ENCODE measurements at places on chromosomes 4 and X.

GRCh38 chr4:112277220-112277619 is 8.5 kb downstream of the TIFA start:
- no peak for DNase-seq

GRCh38 chr4:101792056-101792590 is 1.6 kb downstream of the BANK1 start:
- no peak for DNase-seq

DNA sequence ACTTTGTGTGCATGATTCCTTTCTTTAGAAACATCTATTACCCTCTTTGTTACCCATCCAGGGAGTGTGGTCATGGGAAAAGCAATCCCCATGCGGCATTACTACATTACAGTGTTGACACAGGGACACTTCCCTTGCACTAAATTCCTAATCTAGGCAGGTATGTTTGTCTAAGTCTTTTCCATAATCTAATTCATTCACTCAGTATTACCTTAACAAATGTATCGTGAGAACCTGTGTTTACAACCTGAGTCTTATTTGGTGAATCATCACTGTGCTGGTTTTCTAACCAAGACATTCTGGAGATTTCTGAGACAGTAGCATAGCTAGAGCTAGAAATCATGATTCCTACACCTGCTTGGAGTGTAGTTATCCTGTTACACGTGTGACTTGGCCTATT is 326.8 kb downstream of the BMPR1B start:
- DNase-seq, result no peak

GRCh38 chrX:107725761-107726555 is 49.6 kb downstream of the TSC22D3 start:
- DNase-seq, result no peak

DNA sequence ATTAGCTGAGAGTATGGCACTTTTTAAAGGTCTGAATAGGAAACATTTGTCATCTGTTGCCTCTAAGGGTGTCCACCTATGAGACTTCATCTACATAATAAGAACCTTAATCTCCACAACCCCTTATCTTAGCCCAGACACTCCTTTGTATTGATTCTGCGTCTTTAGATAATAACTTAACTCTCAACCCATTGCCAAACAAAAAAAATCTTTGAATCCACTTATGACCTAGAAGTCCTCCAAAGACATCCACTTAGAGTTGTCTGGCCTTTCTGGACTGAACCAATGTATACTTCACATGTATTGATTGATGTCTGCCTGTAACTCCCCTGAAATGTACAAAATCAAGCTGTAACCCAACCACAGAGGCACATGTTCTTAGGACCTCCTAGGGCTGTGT is 66.0 kb upstream of the CHRNA9 start:
- no peak for DNase-seq

- no peak for DNase-seq
These were observed 61.5 kb downstream of the SORCS2 start for GRCh38 chr4:7253837-7254236.

- no peak for DNase-seq
These were observed 150.3 kb downstream of the MSL3 start for GRCh38 chrX:11908371-11908770.

GRCh38 chrX:45711231-45711630 is 510.6 kb upstream of the DIPK2B start:
- no peak for DNase-seq

- no peak for DNase-seq
These were observed 4.0 kb upstream of the HSPA4L start for GRCh38 chr4:127778102-127778501.

DNA sequence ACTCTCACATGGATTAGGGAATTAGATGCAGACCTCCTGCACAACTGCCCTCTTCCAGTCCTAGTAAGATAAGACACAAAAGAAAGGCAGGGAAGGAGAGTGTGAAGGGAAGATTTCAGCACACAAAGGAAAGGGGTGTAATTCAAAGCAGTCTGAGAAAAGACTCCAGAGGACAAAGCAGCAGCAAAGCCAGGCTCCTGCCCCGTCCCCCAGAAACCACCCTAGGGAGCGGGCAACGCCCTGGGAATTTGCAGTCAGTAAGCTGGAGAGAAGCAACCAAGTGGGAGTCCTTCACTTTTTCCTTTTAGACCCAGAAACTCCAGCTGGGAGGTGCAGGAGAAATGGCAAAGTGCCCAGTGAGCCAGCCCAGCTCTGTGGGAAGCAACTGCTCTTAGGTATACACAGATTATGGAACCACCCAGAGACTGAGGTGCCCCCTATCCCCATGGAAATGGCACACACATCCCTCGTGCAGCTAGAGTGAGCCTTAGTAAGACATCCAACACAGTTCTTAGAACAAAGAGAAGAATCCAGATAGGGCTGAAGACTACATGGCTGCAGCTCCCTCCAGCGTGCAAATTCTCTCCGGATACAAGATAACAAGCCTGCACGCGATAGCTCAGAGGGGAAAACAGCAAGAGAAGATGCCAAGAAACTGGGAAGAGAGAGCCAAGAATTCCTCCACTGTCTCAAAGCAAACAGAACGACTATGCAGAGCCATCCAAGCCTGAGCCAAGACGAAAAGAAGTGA is 26.5 kb upstream of the IRAK1 start:
- DNase-seq, result peak; percentile 15

GRCh38 chr4:26762650-26763049 is 98.0 kb upstream of the STIM2 start:
- no peak for DNase-seq

GRCh38 chr4:16337936-16338335 is 111.7 kb upstream of the TAPT1 start:
- no peak for DNase-seq

DNA sequence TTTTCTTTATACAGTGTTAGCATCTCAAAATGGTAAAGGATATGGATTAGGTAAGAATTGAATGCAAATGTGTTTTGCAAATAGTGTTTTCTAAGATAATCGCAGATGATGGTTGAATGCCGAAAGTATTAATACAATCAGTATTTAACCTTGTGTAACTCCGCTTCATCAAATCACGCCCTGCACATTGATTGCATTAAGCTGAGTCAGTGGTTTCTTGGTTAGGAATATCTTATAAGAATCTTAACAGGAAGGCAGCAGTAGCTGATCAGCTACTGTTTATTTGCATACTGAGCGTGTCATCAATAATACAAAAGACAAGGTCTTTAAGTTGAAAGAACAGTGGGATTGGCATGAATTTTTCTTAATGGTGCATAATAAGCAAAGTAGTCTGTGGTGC is 545.4 kb downstream of the RPA4 start:
- DNase-seq, result no peak

GRCh38 chr4:17794730-17795129 is 13.3 kb upstream of the FAM184B start:
- DNase-seq, result no peak

DNA sequence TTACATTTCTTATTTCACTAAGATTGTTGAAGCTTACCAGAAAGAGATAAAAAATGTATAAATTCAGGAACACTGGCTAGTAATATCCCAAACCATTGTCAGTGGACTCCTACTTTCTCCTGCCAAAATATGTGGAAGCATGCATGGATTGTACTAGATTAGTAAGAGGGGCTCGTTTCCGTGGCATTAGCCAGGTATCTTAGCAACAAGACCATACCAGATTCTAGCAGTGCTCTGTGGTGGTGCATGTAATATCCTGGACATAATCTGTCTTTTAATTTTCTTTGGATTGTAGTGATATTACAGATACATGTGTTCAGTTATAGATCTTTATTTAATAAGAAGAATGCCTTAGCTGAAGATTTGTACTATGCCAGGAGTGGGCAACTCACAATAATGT is 371.9 kb upstream of the PITX2 start:
- no peak for DNase-seq

DNA sequence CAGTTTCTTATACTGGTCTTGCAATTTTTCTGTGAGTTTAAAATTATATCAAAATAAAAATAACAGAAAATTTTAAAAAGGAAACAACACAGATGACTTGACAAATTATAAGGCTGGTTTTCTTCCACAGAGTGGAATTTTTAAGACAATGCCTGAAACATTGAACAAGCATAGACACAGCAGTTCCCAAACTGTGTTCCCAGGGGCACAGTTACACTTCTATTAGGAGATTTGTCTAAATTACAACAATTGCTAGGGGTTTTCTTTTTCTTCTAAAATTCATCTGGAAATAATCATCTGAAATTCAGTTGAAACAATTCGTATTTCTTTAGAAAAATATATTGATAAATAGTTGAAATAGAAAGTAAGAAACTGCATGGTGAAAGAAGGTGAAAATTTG is 26.2 kb downstream of the PDE5A start:
- no peak for DNase-seq

GRCh38 chrX:134251241-134251640 is 14.3 kb downstream of the CCDC160 start:
- DNase-seq, result no peak

DNA sequence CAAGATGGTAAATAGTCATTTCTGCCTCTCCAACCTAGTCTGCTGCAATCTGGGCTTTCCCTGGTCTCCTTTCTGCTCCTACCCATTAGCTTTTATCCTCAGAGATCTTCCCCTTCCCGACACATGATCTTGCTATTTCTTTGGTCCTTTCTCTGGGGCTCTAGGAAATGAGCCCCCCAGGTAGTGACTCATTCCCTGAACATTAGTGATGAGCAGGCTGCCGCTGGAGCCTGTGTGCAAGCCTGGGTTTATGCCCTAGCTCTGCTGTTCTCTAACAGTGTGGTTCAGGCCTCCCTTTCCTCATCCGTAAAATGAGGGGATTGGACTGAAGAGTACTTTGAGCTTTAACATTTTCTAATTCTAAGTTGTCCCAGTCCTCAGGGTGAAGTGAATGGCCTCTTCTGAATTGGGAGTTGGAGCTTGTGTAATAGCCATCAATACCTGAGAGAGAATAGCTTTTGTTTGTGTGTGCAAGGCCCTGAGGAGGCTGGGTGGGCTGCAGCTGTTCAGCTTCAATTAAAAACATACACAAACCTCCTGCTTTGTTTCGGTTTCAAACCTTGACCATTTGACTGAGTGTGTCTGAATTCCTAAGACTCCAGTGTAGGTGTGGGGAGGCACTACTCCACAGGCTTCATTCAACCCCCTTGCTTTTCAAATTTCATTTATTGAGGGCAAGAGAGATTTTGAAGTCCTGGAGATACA is 115.6 kb upstream of the SCML1 start:
- DNase-seq, result no peak

GRCh38 chr4:141376769-141377168 is 156.1 kb downstream of the ZNF330 start:
- no peak for DNase-seq

GRCh38 chr4:2829933-2830451 is 13.7 kb upstream of the ADD1 start:
- DNase-seq, result no peak

DNA sequence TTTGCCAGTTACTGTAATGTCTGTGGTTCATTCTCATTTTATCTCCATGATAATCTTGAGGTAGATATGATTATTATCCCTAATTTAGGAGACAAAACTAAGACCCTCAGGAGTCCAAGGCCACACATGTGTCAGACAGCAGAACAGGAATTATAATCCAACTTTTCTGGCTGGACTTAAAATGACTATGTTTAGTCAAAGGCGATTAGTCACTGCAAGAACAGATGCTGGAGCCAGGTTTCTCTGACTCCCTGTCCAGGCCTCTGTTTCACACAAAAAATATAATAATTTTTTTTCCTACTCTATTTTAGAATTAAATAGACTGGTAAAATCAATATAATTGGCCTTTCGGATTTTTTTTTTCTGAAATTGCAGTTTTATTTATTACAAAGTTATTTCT is 56.7 kb upstream of the TMEM131L start:
- no peak for DNase-seq

- DNase-seq, result no peak
These were observed 178.7 kb upstream of the RBPJ start for GRCh38 chr4:26141911-26142638.

GRCh38 chrX:151970661-151971060 is 3.8 kb downstream of the GABRE start:
- DNase-seq, result no peak

DNA sequence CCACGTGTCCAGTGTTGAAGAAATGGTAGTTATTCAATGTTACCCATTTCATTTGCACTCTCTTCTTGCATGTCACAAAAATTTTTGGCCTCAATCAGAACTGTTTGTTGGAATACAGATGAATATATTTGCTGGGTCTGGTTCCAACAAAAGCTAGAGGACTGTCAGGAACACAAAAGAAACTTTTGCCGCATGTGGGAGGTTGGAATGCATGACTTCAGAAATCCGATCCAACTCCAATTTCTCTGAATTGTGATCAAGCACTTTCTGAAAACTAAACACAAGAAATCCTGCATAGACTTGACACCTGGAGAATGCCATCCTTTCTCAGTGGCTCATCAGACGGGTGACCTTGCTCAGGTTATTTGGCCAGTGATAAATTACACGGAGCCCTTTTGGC is 15.4 kb downstream of the SETD7 start:
- no peak for DNase-seq

DNA sequence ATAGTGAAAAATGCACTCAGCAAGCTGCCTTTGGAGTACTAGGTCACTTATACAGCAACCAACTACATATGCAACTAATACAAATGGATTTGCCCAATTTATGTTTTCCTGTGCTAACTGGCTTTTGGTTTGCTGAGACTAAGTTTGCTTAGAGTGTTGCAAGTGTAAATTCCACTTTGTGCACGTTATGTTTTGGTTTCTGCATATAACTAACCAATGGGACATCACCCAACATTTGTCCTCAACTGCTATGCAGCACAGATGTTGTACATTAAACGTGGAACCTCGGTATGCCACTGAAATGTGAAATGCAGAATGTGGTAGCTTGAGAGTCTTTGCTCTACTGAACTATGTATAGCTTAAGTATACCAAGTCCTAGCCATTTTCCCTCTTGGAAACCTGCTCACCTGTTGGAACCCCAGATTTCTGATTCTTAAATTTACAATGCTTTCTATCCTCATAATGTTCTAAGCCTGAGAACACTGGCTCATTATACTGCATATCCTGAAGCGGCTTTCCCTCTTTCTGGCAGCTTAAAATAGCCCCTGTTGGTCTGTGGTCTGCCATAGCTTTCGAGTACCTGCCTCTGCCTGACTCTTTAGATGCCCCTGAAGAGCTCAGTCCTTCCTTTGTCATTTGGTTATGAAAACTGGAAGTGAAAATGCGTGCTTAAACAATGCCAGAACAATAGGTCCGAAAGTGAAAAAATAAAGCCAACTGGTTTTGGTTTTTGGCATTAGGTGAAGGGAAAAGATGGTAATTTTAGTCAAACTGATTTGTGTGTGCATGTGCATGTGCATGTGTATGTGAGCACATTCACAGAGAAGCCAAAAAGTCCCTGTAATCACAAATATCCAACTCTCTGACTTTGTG is 158.0 kb downstream of the SH2D1A start:
- DNase-seq, result no peak

DNA sequence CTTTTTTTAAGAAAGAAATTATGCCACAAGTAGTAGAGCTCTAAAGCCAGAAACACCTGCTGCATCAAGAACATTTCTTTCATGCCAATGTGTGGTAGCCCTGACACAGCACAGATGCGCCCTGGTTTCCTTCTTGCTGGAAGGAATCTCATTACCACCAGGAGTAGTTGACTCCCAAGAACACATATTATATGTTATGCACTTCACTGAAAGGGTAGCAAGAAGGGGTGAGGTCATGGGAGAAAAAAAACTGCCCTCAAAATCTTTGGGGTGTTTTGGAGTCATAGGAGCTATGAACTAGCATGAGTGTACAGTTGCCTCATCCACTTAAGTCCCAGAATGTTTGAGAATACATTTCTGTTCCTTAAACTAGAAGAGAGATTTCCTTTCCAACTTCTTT is 185.8 kb upstream of the C1QTNF7 start:
- no peak for DNase-seq

GRCh38 chrX:129802863-129803262 is 23.1 kb downstream of the SASH3 start:
- DNase-seq, result no peak
